Naive thymus-derived CD8-positive, alpha-beta T cell (primary cell): ENCODE measurements at places on chromosomes 6 and 20.
A peak's percentile ranks its signal among the peaks of the same experiment; 100 is the strongest.

- no peak overlapping the region for H3K27ac ChIP-seq
- peaks cover 7% of the 10 kb centered on the region for H3K27me3 ChIP-seq
These were observed 92.1 kb upstream of the ANKEF1 start for GRCh38 chr20:9942736-9943135.

DNA sequence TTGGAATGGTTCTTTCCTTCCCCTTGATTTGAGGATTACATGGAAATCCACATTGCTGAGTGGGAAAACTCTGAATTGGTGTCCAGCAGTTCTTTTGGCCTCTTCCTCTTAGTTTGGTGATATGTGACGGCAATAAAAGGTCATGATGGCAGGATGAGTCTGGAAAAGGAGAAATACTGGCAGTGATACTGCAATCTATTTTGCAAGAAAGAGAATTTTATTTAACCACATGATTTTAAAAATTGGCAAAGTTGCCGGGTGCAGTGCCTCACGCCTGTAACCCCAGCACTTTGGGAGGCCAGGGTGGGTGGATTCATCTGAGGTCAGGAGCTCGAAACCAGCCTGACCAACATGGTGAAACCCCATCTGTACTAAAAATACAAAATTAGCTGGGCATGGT lies 73.1 kb downstream of the ADTRP start:
- peaks cover 26% of the 10 kb centered on the region for H3K4me1 ChIP-seq
- no peak overlapping the region for H3K27ac ChIP-seq
- H3K36me3 ChIP-seq, result no peaks in the 10 kb centered on the region
- no peaks in the 10 kb centered on the region for H3K27me3 ChIP-seq
- no peak for DNase-seq

DNA sequence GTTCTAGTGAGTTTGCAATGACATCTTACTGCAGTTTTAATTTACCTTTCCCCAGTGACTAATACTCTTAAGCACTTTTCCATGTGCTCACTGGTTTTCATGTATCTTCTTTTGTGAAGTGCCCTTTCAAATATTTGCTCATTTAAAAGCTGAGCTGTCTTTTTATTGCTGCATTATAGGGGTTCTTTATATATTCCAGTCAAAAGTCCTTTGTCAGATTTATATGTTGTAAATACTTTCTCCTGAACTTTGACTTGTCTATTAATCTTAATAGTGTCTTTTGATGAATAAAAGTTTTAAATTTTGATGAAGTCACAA lies 50.2 kb upstream of the ELOVL5 start:
- H3K4me3 ChIP-seq, result no peak overlapping the region
- H3K27me3 ChIP-seq, result no peaks in the 10 kb centered on the region
- no peaks in the 10 kb centered on the region for H3K36me3 ChIP-seq
- H3K4me1 ChIP-seq, result no peaks in the 10 kb centered on the region
- no peak overlapping the region for H3K27ac ChIP-seq

DNA sequence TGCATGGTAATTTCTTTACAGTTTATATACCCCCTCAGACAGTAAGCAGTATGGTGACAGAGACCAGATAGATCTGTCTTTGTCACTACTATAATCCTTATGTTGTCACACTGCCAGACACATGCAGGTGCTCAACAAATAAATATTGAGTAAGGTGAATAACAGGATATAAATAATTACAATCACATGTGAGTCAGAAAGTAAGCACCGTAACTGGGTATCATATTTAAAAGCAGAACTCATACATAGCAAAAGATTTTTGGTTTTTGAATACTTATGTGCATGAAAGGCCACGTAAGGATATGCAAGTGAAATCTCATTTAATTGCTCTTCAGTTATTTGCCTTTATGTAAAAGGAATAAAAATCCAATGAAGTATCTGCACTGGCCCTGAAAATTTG lies 17.4 kb downstream of the CNBD2 start:
- no peak overlapping the region for H3K4me3 ChIP-seq
- H3K4me1 ChIP-seq, result no peaks in the 10 kb centered on the region
- H3K36me3 ChIP-seq, result no peaks in the 10 kb centered on the region
- no peaks in the 10 kb centered on the region for H3K27me3 ChIP-seq

- DNase-seq, result no peak
- peaks cover 5% of the 10 kb centered on the region for H3K27me3 ChIP-seq
- H3K36me3 ChIP-seq, result no peaks in the 10 kb centered on the region
- H3K27ac ChIP-seq, result no peak overlapping the region
These were observed 215.5 kb upstream of the ECI2 start for GRCh38 chr6:4350567-4351519.

DNA sequence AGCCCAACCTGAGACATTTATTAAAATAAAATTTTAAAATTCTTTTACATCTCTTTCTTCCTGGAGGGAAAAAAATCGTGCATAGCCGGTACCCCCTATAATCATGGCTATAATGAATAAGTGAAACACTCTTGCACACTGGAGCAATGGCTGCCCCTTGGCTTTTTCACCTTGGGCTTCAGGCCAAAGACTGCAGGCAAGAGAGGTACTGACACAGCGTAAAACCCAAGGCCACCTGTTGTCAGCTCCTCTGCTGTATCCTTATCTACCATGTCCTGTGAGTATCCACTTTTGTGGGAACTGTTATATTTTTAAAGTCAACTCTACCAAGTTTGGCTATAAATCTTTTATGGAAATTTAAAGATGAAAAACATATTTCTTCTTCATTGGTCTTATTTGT lies 23.0 kb upstream of the LY86 start:
- no peak for DNase-seq
- H3K4me3 ChIP-seq, result no peak overlapping the region
- no peaks in the 10 kb centered on the region for H3K27me3 ChIP-seq
- no peaks in the 10 kb centered on the region for H3K4me1 ChIP-seq

GRCh38 chr6:3094815-3095214 lies 23.7 kb upstream of the BPHL start:
- no peaks in the 10 kb centered on the region for H3K27me3 ChIP-seq
- H3K4me3 ChIP-seq, result no peak overlapping the region
- no peak for DNase-seq
- H3K27ac ChIP-seq, result no peak overlapping the region

DNA sequence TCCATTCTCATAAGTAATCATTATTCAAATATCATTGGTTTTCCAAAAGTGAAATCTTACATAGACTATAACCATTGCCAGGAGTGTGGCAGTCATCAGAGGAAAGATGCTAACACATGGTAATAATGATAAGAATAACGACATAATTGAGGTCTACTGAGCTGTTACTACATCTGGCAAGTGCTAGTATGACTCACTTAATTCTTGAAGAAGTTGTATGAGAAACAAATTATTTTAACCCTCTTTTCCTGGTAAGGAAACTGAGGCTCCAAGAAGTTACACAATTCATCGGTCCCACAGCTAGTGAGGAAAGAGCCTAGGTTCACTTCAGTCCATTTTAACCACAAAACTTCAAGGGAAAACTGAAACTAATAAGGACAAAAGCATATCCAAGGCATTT lies 335.6 kb upstream of the BTBD3 start:
- H3K27me3 ChIP-seq, result no peaks in the 10 kb centered on the region
- no peak for DNase-seq
- H3K4me3 ChIP-seq, result no peak overlapping the region
- H3K4me1 ChIP-seq, result no peaks in the 10 kb centered on the region
- H3K36me3 ChIP-seq, result no peaks in the 10 kb centered on the region
- no peak overlapping the region for H3K27ac ChIP-seq

DNA sequence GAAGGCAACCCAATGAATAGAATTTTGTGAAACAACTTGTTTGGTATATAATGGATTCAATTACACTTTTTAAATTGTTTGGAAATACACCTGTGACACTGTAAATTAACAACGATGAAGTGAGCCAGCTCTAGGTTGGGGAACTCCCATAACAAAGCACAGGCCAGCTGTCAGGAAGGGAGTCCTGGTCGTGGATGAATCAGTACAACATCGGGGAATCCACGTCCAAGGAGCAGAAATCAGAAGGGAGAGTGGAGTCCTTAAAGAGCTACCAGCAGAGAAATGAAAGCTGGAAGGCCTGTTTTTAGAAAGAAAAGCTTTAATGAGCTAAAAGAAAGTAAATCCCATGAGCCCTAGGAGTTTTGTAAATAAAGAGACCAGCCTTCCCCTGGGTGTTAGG lies 223.1 kb upstream of the SLC35B3 start:
- no peaks in the 10 kb centered on the region for H3K36me3 ChIP-seq
- H3K27me3 ChIP-seq, result no peaks in the 10 kb centered on the region
- H3K4me1 ChIP-seq, result no peaks in the 10 kb centered on the region
- no peak overlapping the region for H3K27ac ChIP-seq
- DNase-seq, result no peak
- H3K4me3 ChIP-seq, result no peak overlapping the region

- H3K4me3 ChIP-seq, result no peak overlapping the region
- H3K36me3 ChIP-seq, result no peaks in the 10 kb centered on the region
- peaks cover 77% of the 10 kb centered on the region for H3K27me3 ChIP-seq
- H3K4me1 ChIP-seq, result no peaks in the 10 kb centered on the region
- H3K27ac ChIP-seq, result no peak overlapping the region
- no peak for DNase-seq
These were observed 97.0 kb downstream of the KCNB1 start for GRCh38 chr20:49385465-49385864.

DNA sequence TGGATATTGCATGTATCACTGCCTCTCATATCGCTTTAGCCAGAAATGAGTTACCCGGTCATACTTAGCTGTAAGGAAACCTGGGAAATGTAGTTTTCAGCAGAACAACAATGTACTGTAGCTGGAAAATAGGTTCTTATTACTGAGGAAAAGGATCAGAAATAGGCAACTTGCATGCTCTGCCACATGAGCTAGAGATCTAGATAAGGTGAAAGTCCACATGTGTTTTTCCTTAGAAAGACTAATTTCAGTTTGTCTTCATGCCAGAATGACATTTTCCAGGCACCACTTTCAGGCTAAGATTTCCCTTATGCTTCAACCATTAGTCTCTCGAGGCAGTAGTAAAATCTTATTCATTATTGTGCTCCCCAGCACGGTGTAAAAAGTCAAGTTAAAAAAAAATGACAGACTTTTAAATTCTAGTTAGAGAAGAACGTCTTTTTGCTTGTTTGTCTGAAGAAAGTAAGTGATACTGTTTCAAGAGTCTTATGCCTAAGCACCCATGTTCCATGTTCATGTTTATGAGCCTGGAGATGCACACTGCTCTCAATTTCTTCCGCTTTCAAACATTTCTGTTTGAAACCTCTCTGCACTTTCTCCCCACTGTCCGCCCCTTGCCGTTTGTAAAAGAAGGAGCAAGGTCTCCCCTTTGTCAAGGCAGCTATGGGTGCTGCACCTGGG lies 67.6 kb downstream of the ZNF831 start:
- H3K4me1 ChIP-seq, result peaks cover 13% of the 10 kb centered on the region
- peaks cover 7% of the 10 kb centered on the region for H3K36me3 ChIP-seq
- no peak for DNase-seq
- H3K27ac ChIP-seq, result no peak overlapping the region

DNA sequence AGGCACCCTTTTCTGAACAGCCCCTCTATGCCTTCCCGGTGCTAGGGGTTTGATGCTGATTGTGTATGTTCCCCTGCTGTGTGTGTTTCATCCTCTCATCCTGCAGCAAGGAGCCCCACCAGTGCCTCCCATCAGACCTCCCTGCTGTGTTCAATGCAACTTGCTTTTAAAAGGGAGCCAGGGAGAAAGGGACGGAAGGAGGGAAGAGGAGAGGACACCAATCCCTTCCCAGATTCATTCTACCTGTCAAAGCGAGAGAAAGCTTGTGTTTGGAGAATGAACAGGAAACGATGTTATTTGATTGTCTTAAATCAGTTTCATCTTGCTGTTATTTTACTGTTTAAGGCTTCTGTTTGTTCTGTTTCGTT lies 259.2 kb downstream of the ADGB start:
- peak overlapping the region; percentile 70 for H3K4me3 ChIP-seq
- no peak for DNase-seq
- no peaks in the 10 kb centered on the region for H3K4me1 ChIP-seq
- H3K27ac ChIP-seq, result peak overlapping the region; percentile 72
- no peaks in the 10 kb centered on the region for H3K27me3 ChIP-seq

- H3K4me3 ChIP-seq, result no peak overlapping the region
- H3K4me1 ChIP-seq, result no peaks in the 10 kb centered on the region
- no peak for DNase-seq
- no peaks in the 10 kb centered on the region for H3K36me3 ChIP-seq
These were observed 3.0 kb downstream of the FLRT3 start for GRCh38 chr20:14334306-14334930.

GRCh38 chr6:40308533-40309306 lies 278.4 kb downstream of the LRFN2 start:
- peaks cover 2% of the 10 kb centered on the region for H3K36me3 ChIP-seq
- H3K4me1 ChIP-seq, result no peaks in the 10 kb centered on the region
- no peak overlapping the region for H3K27ac ChIP-seq

GRCh38 chr20:10654630-10655029 lies 19.2 kb downstream of the JAG1 start:
- H3K36me3 ChIP-seq, result no peaks in the 10 kb centered on the region
- H3K27ac ChIP-seq, result no peak overlapping the region
- DNase-seq, result no peak
- H3K27me3 ChIP-seq, result peaks cover 11% of the 10 kb centered on the region

- peak overlapping the region; percentile 93 for H3K27ac ChIP-seq
- H3K27me3 ChIP-seq, result no peaks in the 10 kb centered on the region
- peak; percentile 82 for DNase-seq
- H3K36me3 ChIP-seq, result no peaks in the 10 kb centered on the region
- H3K4me1 ChIP-seq, result peaks cover 32% of the 10 kb centered on the region
These were observed 24.0 kb upstream of the SCML4 start for GRCh38 chr6:107847844-107848802.

DNA sequence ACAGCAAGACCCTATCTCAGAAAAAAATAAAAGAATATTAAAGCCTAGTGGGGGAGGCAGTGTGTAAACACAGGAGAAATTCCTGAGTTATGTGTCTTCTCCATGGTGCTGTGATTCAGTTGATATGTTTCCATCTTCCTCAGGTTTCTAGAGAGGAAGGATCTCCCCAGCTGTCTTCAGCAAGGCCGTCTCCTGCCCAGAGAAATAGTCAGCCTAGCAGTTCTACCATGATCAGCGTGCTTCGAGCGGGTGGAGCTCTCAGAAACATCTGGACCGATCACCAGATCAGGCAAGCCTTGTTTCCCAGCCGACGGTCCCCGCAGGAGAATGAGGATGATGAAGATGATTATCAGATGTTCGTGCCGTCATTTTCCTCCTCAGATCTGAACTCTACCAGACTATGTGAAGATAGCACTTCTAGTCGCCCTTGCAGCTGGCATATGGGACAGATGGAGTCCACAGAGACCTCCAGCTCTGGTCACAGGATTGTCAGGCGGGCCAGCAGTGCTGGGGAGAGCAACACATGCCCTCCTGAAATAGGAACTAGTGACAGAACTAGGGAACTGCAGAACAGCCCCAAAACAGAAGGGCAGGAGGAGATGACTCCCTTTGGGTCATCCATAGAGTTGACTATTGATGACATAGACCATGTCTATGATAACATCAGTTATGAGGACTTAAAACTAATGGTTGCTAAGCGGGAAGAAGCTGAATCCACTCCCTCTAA lies 34.9 kb upstream of the MTHFD1L start:
- no peaks in the 10 kb centered on the region for H3K27me3 ChIP-seq
- no peak overlapping the region for H3K4me3 ChIP-seq
- H3K36me3 ChIP-seq, result no peaks in the 10 kb centered on the region
- H3K4me1 ChIP-seq, result no peaks in the 10 kb centered on the region
- H3K27ac ChIP-seq, result no peak overlapping the region
